A549 treated with RU486 at 1 μM for 4 hours (cell line): ENCODE measurements at places on chromosomes 4 and X. TPM values are rescaled to one million over a fixed set of nuclear protein-coding genes. Genes with fewer than 3 reads are reported as not detected.

Gene OTOP1
- total RNA-seq = not detected in 5 replicates

Gene HAND2
- 0.29 to 0.92 TPM (median 0.42 TPM) in 5 replicates for total RNA-seq

Gene TMPRSS11F
- not detected in 5 replicates for total RNA-seq

Gene KLKB1
- not detected in 5 replicates for total RNA-seq

Gene SATL1
- total RNA-seq = not detected in 5 replicates
